ENCODE measurements at places on chromosomes 7 and 10.
A peak's percentile ranks its signal among the peaks of the same experiment; 100 is the strongest.

DNA sequence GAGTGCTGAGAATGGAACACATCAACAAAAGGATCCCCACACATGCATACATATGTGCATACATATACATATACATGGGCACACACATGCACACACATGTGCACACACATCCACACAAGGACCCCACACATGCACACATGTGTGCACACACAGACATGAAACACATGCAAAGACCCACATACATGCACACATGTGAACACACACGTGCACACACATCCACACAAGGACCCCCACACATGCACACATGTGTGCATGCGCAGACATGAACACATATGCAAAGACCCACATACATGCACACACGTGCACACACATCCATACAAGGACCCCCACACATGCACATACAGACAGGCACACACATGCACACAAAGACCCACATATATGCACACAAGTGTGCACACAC lies 104.4 kb upstream of the ADARB2 start:
- no peak overlapping the region for H3K4me3 ChIP-seq
- H3K36me3 ChIP-seq: no peaks in the 10 kb centered on the region
- no peak overlapping the region for H3K27ac ChIP-seq
- DNase-seq: no peak
- H3K4me1 ChIP-seq: no peaks in the 10 kb centered on the region
- H3K27me3 ChIP-seq: no peaks in the 10 kb centered on the region

DNA sequence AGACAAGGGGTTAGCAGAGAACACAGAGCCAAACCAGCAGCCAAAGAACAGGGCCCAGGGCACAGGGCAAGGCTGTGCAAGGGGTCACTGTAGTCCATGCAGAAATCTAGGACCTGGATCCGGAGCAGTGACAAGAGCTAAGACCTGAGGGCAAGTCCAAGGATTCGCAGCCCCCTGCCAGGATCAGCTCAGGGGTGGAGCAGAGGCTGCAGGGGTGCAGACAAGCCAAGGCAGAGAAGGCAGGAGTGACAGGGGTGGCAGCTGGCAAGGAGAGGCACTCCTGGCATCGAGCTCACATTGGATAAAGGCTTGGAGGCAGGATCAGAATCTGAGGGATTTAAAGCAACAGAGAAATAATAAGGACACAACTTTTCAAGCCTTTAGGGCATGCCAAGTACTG lies 80.7 kb upstream of the NANOS1 start:
- DNase-seq: no peak
- H3K4me3 ChIP-seq: no peak overlapping the region
- no peaks in the 10 kb centered on the region for H3K27me3 ChIP-seq
- no peaks in the 10 kb centered on the region for H3K36me3 ChIP-seq

- no peaks in the 10 kb centered on the region for H3K36me3 ChIP-seq
- DNase-seq: no peak
These were observed 200.9 kb downstream of the AUTS2 start for GRCh38 chr7:69799048-69799697.

GRCh38 chr10:92080244-92080643 lies 156.7 kb downstream of the BTAF1 start:
- H3K4me3 ChIP-seq: no peak overlapping the region
- H3K36me3 ChIP-seq: peaks cover 7% of the 10 kb centered on the region
- H3K4me1 ChIP-seq: no peaks in the 10 kb centered on the region

- H3K27ac ChIP-seq: no peak overlapping the region
- H3K4me3 ChIP-seq: no peak overlapping the region
- no peaks in the 10 kb centered on the region for H3K4me1 ChIP-seq
- no peaks in the 10 kb centered on the region for H3K36me3 ChIP-seq
These were observed 56.1 kb upstream of the PDLIM1 start for GRCh38 chr10:95346715-95347401.

GRCh38 chr10:11687357-11687771 lies 54.8 kb upstream of the ECHDC3 start:
- H3K27ac ChIP-seq: no peak overlapping the region
- no peaks in the 10 kb centered on the region for H3K36me3 ChIP-seq
- no peaks in the 10 kb centered on the region for H3K27me3 ChIP-seq

DNA sequence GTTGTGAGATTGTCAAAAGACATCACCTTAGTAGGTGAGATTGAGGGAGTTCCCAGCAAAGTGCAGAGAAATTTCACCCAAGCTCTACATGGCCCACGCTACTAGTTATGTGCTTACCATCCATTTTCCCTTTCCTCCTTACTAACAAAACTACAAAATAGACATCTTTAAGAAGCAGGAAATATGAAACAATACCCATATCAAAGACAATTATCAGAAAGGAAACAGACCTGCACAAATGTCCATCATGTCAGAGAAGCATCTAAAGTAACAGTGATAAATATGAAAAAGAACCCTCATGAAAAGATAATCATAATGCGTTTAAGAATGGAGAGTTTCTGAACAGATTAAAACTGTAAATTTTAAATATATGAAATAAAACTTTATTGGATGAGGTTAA lies 28.2 kb downstream of the GIMAP4 start:
- no peaks in the 10 kb centered on the region for H3K36me3 ChIP-seq
- H3K27me3 ChIP-seq: no peaks in the 10 kb centered on the region
- no peak overlapping the region for H3K27ac ChIP-seq
- no peaks in the 10 kb centered on the region for H3K4me1 ChIP-seq
- H3K4me3 ChIP-seq: no peak overlapping the region

DNA sequence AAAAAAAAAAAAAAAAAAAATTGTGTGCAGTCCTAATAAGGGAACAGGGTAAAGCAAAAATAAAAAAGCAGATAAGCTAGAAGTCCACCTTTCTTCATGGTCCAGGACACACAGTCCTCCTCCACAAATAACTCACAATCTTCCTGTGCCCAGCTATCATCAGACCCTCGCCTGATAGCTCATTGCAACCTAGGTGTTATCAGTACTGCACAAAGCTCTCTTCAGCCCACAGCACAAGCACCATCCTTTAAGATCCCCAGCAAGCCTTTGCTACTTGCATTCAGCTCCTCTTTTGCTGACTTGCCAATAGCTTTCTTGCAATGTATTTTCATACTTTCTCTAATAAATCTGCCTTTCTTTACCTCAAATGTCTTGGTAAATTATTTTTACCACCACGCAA lies 5.0 kb downstream of the NDUFA5 start:
- H3K27me3 ChIP-seq: no peaks in the 10 kb centered on the region
- H3K4me1 ChIP-seq: peaks cover 9% of the 10 kb centered on the region
- H3K27ac ChIP-seq: no peak overlapping the region
- DNase-seq: no peak
- H3K4me3 ChIP-seq: no peak overlapping the region
- peaks cover 11% of the 10 kb centered on the region for H3K36me3 ChIP-seq

DNA sequence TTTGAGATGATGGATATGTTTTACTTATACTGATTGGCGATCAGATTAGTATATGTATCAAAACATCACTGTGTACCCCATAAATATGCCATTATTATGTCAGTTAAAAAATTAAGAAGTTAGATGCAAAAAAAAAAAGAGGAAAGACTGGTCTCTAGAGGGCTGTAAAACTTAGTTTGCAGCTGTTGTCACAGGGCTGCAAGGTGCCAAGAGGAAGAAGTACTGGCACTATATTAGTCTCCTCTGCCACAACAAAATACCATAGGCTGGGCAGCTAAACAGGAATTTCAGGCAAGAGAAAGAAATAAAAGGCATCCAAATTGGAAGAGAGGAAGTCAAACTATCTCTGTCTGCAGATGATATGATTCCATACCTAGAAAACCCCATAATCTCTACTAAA lies 177.8 kb upstream of the PLPP4 start:
- H3K4me3 ChIP-seq: no peak overlapping the region
- H3K4me1 ChIP-seq: no peaks in the 10 kb centered on the region
- H3K27me3 ChIP-seq: no peaks in the 10 kb centered on the region
- DNase-seq: no peak

GRCh38 chr10:48609441-48609840 lies 4.6 kb upstream of the ARHGAP22 start:
- H3K27me3 ChIP-seq: peaks cover 19% of the 10 kb centered on the region
- no peaks in the 10 kb centered on the region for H3K36me3 ChIP-seq
- no peak overlapping the region for H3K27ac ChIP-seq
- no peaks in the 10 kb centered on the region for H3K4me1 ChIP-seq
- DNase-seq: no peak

DNA sequence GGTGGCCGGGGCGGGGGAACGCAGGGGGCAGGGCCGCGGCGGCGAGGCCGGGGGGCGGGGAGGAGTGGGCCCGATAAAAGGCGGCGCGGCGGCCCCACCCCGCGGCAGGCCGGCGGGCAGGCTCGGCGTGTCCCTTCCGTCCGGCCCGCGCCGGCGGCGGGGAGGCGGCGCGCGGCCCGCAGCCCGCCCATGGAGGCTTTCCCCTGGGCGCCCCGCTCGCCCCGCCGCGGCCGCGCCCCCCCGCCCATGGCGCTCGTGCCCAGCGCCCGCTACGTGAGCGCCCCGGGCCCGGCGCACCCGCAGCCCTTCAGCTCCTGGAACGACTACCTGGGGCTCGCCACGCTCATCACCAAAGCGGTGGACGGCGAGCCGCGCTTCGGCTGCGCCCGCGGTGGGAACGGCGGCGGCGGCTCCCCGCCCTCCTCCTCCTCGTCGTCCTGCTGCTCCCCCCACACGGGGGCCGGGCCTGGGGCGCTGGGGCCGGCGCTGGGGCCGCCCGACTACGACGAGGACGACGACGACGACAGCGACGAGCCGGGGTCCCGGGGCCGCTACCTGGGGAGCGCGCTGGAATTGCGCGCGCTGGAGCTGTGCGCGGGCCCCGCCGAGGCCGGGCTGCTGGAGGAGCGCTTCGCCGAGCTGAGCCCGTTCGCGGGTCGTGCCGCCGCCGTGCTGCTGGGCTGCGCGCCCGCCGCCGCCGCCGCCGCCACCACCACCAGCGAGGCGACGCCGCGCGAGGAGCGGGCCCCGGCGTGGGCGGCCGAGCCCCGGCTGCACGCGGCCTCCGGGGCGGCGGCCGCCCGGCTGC lies at the start of gene NANOS1:
Gene NANOS1 (plus strand): TSS at position 102 of the 808 bp plus-strand sequence. CDS start 88 bp downstream, at position 190.
- H3K36me3 ChIP-seq: peaks cover 9% of the 10 kb centered on the region
- DNase-seq: no peak
- peaks cover 5% of the 10 kb centered on the region for H3K4me1 ChIP-seq
- H3K27me3 ChIP-seq: no peaks in the 10 kb centered on the region
- peak within 1 kb of the TSS; percentile 56 for H3K4me3 ChIP-seq
- peak within 1 kb of the TSS; percentile 4 for H3K27ac ChIP-seq

DNA sequence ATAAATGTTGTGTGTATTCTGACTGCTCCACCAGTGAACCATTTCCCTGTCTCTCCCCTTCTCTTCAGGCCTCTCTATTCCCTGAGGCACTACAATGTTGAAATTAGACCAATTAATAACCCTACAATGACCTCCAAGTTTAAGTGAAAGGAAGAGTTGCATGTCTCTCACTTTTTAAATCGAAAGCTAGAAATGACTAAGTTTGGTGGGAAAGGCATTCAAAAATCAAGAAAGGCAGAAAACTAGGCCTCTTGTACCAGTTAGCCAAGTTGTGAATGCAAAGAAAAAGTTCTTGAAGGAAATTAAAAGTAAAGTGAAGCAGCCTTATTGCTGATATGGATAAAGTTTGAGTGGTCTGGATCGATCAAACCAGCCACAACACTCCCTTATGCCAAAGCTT lies 198.3 kb upstream of the YAE1 start:
- no peak overlapping the region for H3K4me3 ChIP-seq
- no peaks in the 10 kb centered on the region for H3K27me3 ChIP-seq
- H3K27ac ChIP-seq: no peak overlapping the region
- H3K4me1 ChIP-seq: no peaks in the 10 kb centered on the region

DNA sequence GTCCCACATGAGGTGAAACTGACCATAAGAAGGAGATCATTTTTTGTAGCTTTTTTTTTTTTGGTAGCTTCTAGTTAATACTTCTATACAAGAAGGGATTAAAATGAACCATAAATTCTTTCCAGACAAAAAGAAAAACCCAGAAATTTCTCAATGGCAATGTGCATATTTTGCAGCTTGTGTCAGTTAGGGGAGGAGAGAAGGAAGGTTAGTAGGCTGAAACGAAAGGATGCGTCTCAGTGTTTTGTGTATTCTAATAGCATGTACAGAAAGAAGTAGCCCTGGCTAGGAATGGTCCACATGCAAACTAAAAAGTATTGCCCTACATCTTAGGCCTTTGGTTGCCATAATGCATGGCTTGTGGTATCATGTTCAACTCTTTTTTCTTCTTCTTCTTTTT lies 90.6 kb downstream of the CACNB2 start:
- DNase-seq: no peak
- no peaks in the 10 kb centered on the region for H3K4me1 ChIP-seq
- H3K36me3 ChIP-seq: no peaks in the 10 kb centered on the region
- H3K27ac ChIP-seq: no peak overlapping the region
- no peak overlapping the region for H3K4me3 ChIP-seq
- H3K27me3 ChIP-seq: no peaks in the 10 kb centered on the region

DNA sequence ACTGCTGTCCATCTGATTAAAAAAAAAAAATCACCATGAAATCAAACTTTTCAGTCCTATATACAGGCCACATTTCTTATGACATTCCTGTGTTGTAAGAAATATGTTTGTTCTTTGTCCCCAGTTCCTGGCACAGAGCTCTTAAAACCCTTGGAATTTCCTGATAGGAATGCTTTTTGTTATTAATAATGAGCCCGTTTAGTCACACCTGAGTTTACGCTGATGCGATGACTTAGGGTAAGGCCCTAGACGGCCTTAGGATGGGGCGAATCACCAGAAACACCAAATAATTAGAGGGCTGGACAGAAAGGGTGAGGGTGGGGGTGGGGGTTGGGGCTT lies 17.5 kb downstream of the TSPAN15 start:
- no peak overlapping the region for H3K4me3 ChIP-seq
- H3K36me3 ChIP-seq: no peaks in the 10 kb centered on the region
- H3K4me1 ChIP-seq: peaks cover 24% of the 10 kb centered on the region
- no peak overlapping the region for H3K27ac ChIP-seq
- no peak for DNase-seq

DNA sequence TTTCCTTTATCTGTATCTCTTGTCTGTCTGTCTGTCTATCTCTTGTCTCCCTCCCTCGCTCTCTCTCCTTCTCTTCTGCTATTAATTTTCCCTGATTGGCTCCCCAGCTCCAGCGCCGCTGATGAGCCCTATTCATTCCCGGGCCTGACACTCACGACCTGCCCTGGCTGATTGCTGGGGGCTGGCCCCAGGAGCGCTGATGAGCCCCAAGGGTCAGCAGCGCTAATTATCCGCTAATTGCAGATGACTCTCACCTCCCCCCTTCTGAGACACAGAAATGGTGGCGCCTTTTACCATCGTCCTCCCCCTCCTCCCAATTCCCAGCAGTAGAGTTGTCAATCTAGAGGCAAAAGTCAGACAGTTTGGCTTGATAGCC lies 1.3 kb upstream of the GBX1 start:
- H3K4me3 ChIP-seq: no peak overlapping the region
- no peak overlapping the region for H3K27ac ChIP-seq
- peaks cover 33% of the 10 kb centered on the region for H3K27me3 ChIP-seq
- H3K36me3 ChIP-seq: no peaks in the 10 kb centered on the region
- DNase-seq: no peak

DNA sequence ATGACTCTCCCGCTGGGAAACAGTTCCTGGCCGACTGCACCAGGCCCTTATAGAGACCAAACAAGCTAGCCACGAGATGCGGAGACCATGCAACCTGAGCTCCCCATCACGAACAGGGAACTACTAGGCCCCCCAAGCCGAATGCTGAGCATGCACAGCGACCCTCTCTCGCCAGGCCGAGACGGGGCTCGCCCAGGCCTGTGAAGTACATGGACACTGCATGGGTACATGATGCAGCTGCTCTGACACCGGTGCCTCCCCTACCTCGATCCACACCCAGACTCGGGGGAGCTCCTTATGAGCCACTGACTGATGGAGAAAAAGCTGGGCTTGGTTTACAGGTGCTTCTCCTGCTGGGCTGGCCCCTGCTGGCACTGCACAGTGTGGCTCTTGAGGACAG lies 72.2 kb upstream of the RHEB start:
- no peak overlapping the region for H3K4me3 ChIP-seq
- no peaks in the 10 kb centered on the region for H3K36me3 ChIP-seq
- no peaks in the 10 kb centered on the region for H3K4me1 ChIP-seq
- H3K27ac ChIP-seq: no peak overlapping the region
- H3K27me3 ChIP-seq: no peaks in the 10 kb centered on the region
- no peak for DNase-seq
